Fibroblast of skin of scalp (primary cell): ENCODE measurements at places on chromosomes 12 and 14.

- peak; percentile 90 for DNase-seq
Observed at GRCh38 chr12:4116251-4117111, 157.1 kb upstream of the CCND2 start.

DNA sequence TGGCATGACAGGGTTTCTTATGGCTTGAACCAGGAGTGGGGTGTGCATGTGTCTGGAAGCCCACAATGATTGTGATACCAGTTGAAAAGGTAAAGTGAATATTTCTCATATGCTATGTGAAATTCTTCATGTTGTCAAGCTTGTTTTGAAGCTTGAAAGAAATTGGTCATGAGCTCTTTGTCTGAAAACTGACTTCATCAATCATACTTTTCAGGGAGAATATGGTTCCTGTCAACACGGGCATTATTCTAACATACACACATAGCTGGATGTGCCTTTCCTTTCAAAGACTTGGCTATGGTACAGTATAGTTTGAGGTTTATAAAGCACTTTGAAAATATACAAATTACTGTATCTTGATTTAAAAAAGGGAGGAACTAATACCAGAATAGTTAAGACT, 158.8 kb downstream of the KCNH5 start:
- DNase-seq = no peak

DNA sequence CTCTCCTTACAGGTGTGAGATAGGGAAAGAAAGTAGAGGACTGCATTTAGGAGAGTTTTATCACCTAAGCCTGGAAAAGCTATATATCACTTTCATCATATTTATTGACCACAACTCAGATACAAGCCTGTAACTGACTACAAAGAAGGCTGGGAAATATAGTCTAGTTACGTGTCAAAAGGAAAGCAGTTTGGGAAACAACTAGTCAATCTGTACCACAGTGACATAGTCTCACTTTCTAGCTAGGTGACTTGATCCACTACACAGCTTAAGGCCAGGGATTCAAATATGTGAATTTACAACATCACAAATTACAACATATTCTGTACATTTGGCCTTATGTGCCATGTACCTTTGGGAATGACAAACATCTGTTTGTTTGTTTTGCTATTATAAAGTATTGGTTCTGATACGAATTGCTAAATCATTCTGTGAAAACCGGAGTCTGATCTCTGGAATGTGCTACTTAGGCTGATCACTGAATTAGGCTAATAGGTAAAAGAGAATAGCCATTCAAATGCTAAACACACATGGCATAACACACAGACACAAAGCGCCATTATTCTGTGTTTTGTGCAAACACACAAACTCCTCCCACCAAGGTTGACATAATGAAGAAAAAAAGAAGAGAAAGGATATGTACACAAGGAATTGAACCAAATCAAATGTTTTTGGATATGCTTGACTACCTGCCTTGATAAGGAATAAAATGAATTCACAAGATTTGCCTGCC, 279.8 kb downstream of the DUSP6 start:
- no peak for DNase-seq

DNA sequence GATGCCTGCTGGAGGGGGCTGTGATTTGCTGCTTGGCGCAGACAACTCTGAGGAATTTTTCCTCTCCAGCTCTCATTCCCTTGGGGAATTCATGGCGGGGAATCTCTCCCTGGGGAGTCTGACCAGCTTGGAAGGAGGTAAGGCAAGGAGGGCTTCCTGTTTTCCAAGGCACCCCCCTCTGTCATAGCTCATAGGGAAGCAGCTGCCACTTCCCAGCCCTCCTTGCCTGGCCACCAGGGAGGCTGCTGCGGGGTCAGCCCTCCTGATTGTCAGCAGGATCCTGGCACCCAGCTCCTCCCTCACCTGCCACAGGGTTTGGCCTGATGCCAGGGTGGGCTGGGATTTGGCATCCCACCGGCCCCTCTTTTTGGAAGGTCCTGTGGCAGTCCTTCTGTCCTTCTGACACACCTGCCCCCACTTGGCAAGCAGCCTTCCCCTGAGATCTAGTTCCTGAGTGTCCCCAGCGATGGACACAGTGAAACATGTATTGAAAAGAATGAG, 74.9 kb downstream of the TSPAN9 start:
- DNase-seq = peak; percentile 90

DNA sequence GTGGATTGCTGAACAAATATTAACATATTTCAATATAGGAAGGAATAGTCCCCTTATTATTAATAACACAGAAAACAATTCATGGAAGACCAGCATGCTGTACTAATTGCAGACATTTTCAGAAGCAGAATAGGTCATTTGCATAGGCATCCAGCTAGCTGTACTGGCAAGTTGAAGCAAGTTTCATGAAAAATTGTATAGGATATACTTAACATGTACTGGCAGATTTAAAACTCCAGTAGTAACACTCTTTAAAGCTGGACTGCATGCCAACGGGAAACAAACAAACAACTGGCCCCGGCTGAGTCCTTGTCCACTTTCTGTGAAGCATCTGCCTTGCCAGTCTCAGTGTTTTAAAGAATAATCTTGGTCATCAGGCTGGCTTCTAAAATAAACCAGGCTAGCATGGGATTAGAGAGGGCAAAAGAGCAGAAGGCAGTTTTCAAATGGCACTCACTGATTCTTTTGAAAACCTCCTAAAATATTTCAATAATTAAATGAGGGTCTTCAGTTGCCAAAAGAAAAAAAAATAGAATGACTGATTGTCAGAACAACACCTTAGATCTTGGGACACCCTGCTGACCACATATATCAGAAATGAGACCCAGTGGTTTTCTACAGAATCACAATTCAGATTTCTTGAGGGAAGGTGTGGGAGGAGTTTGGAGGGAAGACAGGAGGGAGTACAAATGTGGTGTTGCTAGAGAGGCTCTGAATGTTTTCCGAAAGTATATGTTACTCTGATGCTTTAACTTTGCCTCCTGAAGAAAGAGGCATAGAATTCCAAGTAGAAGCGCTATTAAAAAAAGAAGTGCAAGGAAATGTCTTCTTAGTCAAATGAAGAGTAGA, 122.5 kb upstream of the KRAS start:
- DNase-seq = no peak

DNA sequence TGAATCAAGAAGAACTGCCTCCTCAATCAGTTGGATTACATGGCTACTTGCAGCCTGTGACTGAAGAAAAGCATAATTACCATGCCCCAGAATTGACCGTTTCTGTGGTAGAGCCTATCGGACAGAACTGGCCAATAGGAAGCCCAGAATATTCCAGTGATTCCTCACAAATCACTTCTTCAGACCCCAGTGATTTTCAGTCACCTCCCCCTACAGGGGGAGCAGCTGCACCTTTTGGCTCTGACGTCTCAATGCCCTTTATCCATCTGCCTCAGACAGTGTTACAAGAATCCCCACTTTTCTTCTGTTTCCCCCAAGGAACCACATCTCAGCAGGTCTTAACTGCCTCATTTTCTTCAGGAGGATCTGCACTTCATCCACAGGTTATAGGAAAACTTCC, 80.8 kb downstream of the RAD52 start:
- no peak for DNase-seq

- DNase-seq = no peak
Observed at GRCh38 chr14:69040353-69040752, 61.3 kb upstream of the ACTN1 start.

DNA sequence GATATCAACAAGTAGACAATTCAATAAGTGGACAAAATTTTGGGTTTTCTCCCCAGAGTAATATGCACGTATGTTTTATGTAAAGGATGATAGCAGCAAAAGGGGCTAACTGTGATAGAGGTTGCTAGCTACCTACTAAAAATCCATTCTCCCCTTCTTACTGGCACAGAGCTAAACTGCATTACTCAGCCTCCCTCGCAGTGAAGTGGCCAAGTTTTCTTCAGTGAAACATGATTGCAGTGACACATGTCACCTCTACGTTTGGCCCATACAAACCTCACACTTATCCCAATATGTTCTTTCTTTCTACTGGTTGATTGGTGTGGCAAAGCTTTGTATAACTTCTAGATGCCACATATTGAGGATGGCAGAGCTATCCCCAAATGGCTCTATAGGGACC, 34.3 kb downstream of the GPR65 start:
- DNase-seq = no peak

GRCh38 chr12:24750263-24750662, 198.6 kb downstream of the BCAT1 start:
- no peak for DNase-seq

- no peak for DNase-seq
Observed at GRCh38 chr14:20341646-20342045, 1.8 kb upstream of the PARP2 start.
